ENCODE measurements at places on chromosomes 5 and 9.

- no peak for DNase-seq
Measured at GRCh38 chr5:58025809-58026208, 434.1 kb downstream of the PLK2 start.

DNA sequence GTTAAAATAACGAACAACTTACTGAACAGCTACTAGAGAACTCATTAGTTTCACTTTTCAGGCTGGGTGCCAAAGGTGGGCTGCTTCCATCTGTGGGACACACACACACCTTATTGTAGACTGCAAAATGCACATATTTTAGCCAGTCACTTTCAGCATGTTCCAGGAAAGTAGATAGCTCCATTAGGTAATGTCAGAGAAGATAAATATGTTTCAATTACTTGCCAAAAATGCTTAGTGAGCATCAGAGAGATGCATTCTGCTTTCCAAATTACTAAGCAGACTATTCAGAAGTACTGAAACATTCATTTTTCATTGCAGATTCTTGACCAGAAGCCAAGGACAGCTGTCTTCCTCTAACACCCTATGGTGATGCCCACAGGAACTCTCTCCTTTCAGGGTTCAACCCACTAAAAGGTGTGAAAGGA lies 56.2 kb upstream of the APC start:
- no peak for DNase-seq

DNA sequence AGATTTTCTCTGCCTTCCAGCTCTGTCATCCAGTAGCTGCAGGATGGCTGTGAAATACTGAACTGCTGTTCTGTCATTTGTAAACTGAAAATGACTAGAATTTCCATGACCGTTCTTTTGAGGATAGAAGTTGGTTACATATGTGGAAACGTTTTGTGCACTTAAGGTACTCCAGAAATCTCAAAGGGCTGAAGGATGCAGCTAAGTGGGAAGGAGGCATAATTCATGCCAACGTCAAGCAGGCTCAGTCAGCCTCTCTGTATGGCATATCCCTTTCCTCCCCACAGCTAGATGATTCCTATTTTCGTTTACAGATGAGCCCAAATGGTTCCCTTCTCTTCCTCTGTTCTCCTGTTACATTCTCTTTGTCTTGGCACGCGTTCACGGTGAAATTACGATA lies 257.6 kb downstream of the FBXL7 start:
- no peak for DNase-seq

DNA sequence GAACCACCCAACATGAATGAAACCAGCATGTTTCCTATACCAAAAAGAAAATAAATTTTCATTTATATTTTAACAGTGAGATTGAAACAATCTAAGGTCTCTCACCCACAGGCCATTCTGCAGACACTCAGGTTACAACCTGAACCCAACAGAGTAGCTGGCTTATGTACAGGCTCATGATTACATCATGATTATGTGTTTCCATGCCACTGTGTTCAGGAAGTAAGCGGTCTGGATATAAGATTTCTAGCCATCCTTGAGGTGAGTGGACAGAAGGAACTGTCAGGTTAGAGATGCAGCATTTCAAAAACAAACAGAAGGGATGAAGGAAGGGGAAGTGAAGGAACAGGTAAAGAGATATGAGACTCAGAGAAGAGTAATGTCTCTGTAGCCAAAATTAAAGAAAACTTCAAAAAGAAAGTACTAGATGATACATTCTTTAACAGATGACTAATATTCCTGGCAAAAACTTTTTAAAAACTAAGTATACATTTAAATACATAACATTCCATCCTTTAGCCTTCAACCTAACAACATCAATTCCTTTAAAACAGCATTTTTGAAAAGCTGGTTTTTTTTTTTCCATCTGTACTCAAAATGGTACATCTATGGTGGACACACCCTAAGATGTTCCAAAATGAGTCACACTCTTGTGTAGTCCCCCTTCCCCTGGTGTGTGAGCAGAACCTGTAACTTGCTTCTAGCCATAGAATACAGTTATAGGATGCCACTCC lies 119.8 kb downstream of the LPAR1 start:
- no peak for DNase-seq
